Non-pigmented ciliary epithelial cell (primary cell): ENCODE measurements at places on chromosomes 3 and 15.

DNA sequence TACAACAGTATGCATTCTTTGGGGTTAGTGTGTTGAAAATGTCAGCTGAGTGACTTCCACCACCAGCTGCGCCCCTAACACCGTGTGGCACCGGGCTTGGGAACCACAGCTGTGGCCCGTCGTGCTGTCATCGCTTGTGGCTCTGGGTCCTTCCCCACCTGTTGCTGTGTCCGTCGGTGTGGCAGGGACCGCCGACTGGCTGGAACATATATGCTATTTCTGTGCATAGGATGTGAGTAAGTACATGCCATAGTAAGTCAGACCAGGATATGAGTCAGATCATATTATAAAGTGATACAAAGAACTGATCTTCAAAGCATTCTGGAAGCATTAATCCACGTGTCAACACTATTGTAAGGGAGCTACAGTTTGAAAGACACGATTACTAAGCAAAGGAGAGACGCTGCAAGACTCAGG is 31.9 kb downstream of the EHD4 start:
- DNase-seq: no peak

- DNase-seq: no peak
Measured at GRCh38 chr3:123246866-123247265, 45.1 kb downstream of the SEC22A start.

GRCh38 chr3:126021702-126022101 is 52.7 kb downstream of the ROPN1B start:
- DNase-seq: no peak

- DNase-seq: no peak
Measured at GRCh38 chr3:19543212-19543841, 390.7 kb downstream of the EFHB start.

DNA sequence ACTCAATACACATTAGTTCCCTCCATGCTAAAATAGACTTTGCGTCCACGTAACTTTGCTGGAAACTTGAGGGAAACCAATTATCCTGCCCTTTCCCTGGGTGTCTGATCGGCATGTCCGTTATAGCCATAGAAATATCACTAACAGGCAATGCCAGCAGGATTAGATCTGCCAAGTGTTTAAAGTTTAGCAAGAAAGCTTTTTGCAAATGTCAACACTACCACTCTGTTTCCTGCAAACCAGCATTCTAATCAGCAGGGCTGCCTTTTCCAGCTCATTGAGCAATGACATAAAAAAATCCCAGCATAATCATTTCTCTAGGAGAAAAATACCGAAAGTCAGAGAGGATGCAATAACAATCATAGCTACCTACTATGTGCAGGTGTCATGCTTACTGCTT is 60.9 kb downstream of the NOX5 start:
- no peak for DNase-seq

GRCh38 chr15:31223478-31224350 is 102.9 kb upstream of the KLF13 start:
- DNase-seq: no peak

DNA sequence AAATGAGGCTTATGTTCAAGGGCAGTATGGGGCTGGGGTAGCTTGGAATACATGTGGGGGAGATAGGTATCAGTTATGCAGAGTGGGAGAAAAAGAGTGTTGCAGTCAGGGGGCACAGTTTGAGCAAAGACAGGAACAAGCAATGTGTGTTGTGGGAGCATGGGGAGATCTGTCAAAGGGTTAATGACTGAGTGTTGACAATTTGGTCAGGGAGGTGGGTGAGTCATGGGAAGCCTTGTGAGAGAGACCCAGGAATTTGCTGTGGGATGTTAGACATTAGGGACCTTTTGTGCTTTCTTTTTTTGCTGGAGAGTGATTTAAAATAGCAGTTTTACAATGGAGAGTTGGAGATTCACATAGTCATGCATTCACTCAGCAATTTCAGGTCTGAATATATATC is 221.6 kb upstream of the NR2E3 start:
- peak; percentile 54 for DNase-seq

DNA sequence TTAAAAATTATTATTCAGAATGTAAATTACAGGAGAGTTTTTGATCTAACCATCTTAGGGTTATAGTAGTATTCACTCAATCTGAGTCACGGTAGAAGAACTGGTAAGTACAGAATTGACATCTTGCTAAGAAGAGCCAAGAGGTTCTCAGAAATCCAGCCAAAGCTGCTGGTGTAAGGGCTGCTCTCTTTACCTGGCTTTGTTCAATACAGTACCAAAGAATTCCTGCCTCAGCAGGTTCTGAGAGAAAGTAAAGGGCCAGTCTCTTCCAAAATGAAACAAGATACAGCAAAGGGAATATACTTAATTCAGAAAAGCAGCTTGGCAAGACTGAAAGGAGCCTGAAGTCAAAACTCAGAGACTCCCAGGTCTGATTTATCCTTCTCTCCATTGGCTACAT is 193.1 kb downstream of the TNIK start:
- no peak for DNase-seq

GRCh38 chr15:52876991-52877663 is 87.0 kb upstream of the ONECUT1 start:
- DNase-seq: no peak

DNA sequence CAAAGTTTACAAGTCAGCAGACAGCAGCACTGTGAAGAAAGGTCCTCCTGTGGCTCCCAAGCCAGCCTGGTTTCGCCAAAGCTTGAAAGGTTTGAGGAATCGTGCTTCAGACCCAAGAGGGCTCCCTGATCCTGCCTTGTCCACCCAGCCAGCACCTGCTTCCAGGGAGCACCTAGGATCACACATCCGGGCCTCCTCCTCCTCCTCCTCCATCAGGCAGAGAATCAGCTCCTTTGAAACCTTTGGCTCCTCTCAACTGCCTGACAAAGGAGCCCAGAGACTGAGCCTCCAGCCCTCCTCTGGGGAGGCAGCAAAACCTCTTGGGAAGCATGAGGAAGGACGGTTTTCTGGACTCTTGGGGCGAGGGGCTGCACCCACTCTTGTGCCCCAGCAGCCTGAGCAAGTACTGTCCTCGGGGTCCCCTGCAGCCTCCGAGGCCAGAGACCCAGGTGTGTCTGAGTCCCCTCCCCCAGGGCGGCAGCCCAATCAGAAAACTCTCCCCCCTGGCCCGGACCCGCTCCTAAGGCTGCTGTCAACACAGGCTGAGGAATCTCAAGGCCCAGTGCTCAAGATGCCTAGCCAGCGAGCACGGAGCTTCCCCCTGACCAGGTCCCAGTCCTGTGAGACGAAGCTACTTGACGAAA is 24.2 kb downstream of the STARD5 start:
- DNase-seq: no peak

DNA sequence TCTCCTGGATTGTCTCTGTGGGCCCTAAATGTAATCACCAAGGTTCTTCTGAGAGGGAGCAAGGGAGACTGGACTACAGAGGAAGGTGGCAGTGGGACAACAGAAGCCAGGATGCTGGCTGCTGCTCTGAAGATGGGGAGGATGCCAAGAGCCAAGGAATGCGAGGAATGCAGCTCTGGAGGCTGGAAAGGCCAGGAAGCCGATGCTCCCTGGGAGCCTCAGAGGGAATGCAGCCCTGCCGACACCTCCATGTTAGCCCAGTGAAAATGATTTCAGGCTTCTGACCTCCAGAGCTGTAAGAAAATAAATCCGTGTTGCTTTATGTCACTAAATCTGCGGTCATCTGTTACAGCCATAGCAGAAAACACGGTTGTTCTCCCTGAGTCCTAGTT is 44.1 kb downstream of the UMPS start:
- peak; percentile 31 for DNase-seq

DNA sequence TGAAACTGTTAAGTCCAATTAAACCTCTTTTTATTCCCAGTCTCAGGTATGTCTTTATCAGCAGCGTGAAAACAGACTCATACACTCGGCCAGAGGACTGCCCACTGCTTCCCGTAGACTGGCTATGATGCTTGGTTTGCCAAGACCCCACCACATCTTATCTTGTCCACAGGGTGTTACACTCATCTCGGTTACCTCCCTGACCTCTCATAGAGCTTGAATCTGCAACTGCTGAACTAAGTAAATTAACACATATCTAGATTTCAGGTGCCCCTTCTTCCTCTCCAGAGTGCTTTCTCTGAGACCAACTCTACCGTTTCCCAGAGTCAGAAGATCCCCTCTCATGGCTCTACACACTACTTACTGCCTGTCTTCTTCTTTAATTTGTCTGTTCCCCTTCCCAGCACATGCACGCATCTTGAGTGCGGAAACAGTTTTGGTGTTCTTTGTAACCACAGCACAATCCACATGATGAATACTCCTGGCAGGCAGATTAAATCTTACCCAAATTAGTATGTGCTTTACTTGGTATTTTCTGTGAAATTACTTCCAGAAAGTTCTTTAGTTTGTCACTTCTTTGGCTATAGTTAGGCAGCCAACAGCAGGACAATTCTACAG is 49.7 kb downstream of the CD200 start:
- DNase-seq: no peak

DNA sequence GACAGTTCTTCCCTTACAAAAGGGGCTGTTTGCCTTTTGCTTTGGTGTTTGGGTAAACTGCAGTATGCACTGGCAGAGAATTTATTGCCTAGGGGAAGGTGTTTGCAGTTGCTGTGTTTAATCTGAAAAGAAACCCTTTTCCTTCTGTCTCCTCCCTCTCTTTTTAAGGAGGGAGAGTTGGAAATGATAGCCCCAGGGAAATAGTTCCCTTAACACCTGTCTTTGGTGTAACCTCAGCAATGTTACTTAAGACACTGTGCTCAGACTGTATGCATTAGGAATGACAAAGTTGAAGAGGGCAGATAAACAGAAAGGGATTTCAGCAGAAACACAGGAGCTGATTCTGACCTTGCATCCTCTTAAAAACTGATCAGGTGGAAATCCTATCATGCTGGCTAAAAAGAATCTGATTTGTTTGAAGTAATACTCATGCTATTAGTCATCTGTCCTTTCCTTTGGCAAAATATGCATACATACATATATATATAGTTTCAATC is 125.4 kb downstream of the TP63 start:
- no peak for DNase-seq

- peak; percentile 3 for DNase-seq
Measured at GRCh38 chr15:72063186-72063585, 54.8 kb downstream of the MYO9A start.

DNA sequence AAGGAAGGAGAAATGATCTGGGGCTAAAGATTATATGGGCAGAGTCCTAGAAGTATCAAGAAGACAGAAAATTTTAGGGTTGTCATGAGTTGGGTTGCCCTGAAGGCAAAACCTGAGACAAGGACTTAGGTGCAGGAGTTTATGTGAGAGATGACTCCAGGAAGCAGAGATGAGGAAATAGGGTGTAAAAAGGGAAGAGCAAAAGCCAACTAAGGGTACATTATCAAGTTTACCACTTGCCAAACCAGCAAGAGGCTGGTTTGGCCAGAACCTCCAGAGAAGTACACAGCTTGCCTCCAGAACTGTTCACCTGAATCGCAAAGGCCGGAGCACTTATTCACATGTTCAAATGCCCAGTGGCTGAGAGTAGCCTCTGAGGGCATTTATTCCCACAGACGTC is 116.7 kb downstream of the FHIT start:
- DNase-seq: no peak

DNA sequence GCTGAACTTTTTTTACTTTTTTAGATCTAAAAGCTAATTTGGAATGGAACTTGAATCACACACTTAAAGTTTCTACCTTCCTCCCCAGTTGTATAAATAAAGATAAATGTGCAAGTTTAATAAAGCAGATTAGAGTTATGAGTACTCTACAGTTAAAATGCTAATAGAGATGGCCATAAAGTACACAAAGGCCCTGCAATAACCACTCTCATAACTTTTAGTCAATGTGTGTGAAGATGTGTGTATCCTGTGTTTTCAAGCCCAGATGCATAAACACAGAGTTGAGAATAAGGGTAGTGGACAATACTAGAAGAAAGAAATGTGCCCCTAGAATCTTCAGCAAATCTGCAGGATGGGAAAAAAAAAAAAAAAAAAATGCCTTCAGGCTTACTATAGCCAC is 45.3 kb downstream of the TOP2B start:
- DNase-seq: no peak

DNA sequence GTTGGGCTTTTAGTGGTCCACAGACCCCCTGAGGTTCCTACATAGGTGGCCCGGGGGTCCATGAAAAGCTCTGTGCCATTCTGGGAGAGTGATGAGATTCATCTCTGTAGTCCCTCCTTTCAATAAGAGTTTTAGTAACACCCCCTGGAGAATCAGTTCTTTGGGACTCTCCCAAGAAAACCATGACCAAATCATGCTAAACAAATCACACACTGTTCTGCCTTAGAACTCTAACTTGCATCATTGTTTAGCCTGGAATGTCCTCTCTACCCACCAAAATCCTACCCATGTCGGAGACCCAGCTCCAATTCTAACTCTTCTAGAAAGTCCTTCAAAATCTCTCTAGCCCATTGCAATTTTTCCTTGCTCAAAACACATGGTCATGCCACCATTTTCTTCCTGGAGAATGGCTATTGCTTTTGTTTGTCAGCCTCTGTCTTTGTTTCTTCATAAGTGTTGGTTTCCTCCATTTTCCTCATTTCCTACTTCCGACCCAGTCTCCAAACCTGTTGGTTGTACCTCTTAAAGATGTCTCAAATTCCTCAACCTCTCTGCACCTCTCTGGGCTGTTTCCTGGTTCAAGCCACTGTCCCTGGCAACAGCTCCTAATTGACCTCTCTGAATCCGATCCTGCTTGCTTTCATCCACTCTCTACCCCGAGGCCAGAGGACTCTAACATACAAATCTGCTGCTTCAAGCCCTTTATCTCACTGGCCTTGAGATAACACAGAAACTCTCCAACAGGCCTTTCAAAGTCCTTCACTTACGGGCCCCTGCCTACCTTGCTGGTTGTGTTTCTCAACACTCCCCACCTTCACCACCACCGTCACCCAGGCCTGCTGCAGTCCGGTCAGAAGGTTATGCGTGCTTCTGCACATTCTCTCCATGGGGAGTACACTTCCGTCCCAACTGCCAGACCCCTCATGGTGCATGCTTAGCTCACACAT is 23.7 kb downstream of the CYP19A1 start:
- no peak for DNase-seq
